ENCODE measurements at places on chromosomes 4 and X.

GRCh38 chr4:105963461-105964400 lies 68.5 kb downstream of the NPNT start:
- no peak for DNase-seq

GRCh38 chrX:43750248-43750676 lies 94.2 kb downstream of the MAOA start:
- DNase-seq: peak; percentile 11

- no peak for DNase-seq
Observed at GRCh38 chrX:68831405-68832100, 2.7 kb downstream of the EFNB1 start.

DNA sequence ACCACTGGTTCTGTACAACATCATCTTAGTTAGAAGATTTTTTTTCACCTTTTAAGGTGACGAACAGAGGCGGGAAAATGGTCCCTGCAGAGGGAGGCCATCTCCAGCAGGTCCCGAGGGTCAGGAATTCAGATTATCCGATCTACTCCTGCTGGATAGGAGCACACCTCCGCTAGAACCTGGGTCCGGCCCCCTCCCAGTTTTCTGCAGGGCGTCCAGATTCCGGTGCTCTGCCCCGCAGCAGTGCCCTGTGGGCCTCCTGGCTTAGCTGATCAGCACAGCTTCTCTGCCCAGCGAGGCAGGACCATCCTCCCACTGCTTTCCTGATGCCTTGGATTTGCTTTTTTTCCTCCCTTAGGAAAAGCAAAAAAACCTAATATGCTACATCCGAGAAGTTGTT lies 2.3 kb downstream of the TBL1X start:
- DNase-seq: no peak

- no peak for DNase-seq
Observed at GRCh38 chrX:37349221-37350033, at the start of gene PRRG1. Gene PRRG1, plus strand, starts transcription at chrX:37349364. Its CDS starts 56,886 bp downstream, at chrX:37406250.

DNA sequence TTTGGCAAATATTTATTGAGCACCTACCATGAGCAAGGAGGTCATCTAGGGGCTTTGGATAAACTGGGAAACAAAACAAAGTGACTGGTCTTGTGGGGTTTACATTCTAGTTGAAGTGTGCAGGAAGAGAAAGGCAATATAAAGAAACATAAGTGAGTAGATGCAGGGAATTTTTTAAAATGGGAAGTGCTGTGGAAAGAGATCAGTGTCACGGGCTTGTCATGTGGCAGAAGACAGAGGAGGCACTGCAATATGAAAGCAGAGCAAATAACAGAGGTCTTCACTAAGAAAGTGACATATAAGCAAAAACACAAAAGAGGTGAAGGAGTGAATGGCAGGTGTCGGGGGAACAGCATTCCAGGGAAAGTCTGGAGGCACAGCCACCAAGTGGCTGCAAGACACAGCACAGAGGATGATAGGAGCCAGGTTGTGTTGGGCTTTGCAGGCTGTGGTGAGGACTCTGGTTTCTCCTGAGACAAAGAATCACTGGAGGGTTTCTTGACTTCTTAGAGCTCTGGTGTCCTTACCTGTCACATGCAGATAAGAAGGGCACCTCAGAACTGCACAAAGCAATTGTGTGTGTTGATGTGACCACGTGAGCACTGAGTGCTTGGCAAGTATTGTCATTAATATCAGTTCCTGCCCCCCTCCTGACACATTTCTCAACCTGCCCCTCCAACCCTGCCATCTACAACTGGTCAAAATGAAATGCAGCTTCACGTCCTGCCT lies 143.5 kb downstream of the TSPAN5 start:
- no peak for DNase-seq

DNA sequence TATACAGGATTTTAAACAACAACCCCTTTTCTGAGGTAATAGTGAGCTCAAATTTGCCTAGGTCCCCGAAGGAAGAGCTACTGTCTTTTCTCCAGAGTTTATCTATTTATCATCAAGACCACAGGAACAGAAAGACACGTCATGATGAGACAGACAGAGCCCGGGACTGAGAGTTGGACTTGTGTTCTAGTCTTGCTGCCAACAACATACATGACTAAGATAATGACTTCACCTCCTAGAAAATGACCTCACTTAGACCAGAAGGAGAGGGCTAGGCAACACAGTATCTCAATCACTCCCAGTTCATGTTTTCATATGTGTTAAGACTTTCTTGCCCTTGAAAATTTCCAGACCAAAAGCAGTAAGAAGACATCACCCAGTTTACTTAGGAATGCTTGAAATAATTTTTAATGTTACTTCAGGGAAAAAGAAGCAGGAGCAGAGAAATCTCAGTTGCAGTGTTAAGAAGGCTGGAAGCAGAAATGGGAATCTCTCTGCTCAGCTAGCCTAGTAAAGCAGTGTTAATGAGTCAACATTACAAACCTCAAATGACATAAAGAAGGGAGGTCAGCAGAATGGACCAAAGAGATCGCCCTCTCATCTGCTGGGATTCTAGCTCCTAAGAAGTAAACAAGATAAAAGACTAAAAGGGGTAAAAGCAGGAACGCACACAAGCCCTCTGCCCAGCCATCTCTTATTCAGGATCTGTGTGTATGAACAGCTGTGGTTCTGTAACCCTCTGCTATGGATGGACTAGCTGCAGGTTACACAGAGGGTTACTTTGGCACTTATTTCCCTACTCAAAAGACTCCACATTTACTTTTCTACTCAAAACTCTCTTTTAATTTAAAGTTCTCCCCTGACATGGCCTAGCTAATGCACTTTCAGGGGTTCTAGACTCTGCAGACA lies 24.8 kb downstream of the PDGFC start:
- no peak for DNase-seq

DNA sequence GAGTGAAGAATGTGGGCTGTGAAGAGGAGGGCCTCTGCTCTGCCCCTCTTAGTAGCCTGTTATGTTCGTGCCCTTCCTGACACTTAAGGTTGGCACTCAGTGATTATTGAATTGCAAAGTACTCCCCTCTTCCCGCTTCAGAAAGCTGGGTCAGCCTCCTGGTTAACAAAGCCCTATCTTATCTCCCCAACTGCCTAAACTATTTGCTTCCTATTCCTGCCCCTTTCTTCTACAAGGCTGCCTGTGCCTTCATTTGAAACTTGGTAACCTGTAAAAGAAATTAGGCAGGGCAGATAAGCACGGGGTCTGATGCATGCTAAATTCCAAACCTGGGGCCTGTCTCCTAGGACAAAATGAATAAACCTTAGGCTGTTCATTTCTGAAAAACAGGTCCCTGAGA lies 23.1 kb upstream of the TMEM150C start:
- no peak for DNase-seq

GRCh38 chrX:134171661-134172587 lies 65.1 kb upstream of the CCDC160 start:
- DNase-seq: peak; percentile 29

- DNase-seq: no peak
Observed at GRCh38 chr4:140622333-140622958, 53.7 kb upstream of the UCP1 start.

GRCh38 chr4:159024266-159024665 lies 78.6 kb upstream of the RAPGEF2 start:
- DNase-seq: no peak

- DNase-seq: no peak
Observed at GRCh38 chr4:73947239-73947985, 34.4 kb downstream of the PF4 start.

DNA sequence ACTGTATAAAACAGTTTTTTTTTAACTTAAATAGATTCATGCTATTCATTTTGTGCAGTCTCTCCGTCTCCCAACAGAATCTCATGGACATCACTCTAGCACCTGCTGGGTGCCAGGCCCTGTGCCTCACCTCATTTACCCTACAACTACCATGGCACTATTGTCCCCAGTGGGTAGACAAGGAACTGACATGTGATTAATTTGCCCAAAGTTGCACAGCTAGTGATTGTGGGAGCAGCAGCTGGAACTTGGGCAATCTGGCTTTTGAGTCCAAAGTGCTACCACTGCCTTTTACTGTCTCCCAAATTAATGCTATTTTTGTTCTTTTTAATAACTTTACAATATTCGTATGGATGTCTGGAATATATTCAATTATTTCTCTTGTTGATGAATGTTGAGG lies 11.2 kb upstream of the PGRMC2 start:
- DNase-seq: no peak

GRCh38 chrX:8672176-8672575 lies 59.8 kb downstream of the ANOS1 start:
- DNase-seq: no peak

Measured in activated CD4-positive, alpha-beta T cell treated with anti-CD3 and anti-CD28 coated beads for 24 hours (primary cell).